Stimulated activated CD4-positive, alpha-beta T cell treated with anti-CD3 and anti-CD28 coated beads, Interleukin-15, amount 100 ng/mL, for 1 hour (primary cell): ENCODE measurements at places on chromosomes 5 and 9.

DNA sequence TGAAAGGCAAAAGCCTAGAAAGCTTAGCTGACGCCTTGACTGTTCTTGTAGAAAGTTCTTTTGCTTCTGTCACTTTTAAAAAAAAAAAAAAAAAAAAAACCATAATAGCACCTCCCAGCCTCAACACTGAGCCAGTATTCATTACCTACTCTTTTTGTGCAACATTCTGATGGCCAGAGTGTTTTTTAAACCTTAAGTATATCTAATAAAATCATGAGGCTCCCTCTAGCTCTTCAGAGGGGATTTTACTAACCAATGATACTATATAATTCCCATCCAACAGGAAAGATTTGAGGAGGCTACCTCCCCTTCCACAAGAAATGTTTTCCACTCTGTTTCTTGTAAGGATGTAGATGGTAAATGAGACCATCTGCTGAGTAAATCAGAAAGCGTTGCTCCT, 3.9 kb downstream of the BNC2 start:
- no peak for DNase-seq

- DNase-seq = no peak
Observed at GRCh38 chr9:129570450-129571297, 50.2 kb downstream of the C9orf50 start.

- no peak for DNase-seq
Observed at GRCh38 chr9:6195714-6196360, 19.8 kb upstream of the IL33 start.

DNA sequence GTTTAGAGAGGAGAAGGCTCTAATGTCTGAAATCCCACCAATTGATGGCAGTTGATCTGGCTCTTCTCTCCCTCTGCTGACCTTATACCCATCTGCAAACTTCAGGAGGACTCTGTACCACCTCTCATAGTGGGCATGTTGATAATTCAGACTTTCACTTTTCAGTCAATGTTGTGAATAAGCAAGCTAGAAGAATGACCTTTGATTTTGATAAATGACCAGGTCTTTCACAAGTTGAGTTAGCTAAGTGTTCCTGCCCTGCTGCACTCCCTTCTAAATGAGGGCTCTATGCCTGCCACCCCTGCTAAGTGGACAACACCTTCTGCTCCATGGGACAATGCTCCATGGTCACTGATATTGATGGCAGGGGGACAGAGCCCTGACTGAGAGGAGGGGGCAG, 74.7 kb downstream of the SPRY4 start:
- DNase-seq = no peak

DNA sequence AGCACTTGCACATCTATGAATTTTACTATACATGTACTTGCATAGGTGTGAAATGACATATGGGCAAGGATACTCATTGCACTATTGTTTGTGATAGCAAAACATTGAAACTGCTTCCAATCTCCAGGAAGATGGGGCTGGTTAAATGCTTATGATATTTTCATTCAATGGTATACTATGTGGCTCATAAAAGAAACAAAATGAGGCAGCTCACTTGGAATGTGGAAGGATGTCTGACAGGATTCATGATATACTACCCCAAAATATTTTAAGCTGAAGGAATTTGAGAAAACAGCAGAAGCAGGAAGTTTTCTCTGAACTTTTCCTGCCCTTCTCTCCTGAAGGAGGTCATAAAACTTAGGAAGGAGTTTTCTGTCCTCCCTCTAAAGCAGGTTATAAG, 99.6 kb upstream of the CAST start:
- no peak for DNase-seq

GRCh38 chr5:136213919-136214493, 21.0 kb upstream of the SMIM32 start:
- DNase-seq = no peak

- DNase-seq = no peak
Observed at GRCh38 chr5:14306329-14306815, 163.2 kb downstream of the TRIO start.

DNA sequence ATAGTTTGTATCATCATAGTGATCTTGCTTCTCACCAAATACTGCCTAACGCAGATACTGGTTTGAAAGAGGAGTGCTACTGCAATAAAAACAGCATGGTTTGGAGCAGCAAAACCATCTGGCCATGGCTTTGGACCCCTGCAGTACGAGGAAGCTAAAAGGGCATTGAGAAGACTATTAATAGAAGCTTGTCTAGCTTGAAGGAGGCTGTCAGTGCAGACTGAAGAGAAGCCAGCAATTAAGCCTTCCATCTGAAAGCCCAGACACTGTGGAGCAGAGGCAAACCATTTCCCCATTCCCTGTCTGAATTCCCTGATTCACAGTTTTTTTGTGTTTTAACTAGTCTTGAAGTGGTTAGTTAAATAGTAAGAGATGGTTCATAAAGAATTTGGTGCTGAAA, 281.6 kb downstream of the PTPRD start:
- no peak for DNase-seq

- no peak for DNase-seq
Observed at GRCh38 chr9:109372246-109372645, 51.4 kb upstream of the EPB41L4B start.

- no peak for DNase-seq
Observed at GRCh38 chr9:114163517-114163951, 8.2 kb downstream of the COL27A1 start.

DNA sequence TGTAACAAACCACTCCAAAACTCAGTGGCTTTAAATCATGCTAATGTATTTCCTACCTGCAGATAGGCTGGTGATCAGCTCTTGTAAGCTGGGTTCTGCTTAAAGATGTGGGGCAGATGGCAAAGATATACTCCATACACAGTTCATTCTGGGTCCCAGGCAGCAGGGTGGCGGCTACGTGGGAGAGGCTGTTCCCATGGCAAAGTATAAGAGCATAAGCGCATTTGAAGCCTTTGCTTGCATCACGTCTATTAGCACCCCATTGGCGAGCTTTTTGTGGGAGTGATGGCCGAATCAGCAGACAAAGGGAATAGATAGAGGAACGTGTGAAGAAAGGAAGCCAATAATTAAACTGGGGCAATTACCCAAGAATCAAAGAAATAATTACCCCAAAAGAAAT, 523.1 kb downstream of the SPATA31D1 start:
- no peak for DNase-seq

DNA sequence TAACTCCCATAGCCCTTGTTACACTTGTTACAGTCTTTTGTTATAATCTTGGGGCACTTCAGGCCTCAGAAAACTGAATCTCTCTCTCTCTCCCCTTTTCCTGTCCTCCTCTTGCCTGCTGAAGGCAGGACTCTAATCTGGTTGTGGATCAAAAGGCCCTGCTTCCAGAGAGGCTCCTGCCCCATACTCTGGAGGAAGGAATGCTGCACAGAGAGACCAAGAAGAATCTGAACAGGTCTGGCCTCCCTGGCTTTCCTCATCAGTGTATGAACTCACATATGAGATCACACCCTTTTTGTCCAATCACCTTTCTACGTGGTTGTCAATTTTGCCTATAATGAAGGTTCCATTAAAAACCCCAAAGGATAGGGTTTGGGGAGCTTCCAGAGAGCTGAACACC, 26.2 kb upstream of the LVRN start:
- DNase-seq = no peak

DNA sequence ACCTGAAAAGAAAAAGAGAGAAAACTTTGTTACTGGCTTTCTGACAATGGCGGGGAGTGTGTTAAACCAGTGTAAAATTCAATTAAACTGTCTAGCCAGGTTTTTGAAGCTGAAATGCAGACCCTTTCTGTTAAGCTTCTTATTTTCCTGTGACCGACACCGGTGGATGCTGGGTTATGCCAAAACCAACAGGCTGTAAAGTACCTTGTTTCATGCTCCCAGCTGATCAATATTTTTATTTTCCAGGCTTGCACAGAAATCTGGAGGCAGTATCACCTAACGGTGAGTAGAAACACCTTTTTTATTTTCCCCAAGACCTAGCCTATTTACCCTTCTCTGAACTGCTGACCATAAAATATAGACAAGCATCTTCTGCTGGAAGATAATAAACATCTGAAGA, 94.9 kb upstream of the GRHPR start:
- DNase-seq = no peak

GRCh38 chr5:63011158-63011557, 432.5 kb downstream of the LRRC70 start:
- no peak for DNase-seq

DNA sequence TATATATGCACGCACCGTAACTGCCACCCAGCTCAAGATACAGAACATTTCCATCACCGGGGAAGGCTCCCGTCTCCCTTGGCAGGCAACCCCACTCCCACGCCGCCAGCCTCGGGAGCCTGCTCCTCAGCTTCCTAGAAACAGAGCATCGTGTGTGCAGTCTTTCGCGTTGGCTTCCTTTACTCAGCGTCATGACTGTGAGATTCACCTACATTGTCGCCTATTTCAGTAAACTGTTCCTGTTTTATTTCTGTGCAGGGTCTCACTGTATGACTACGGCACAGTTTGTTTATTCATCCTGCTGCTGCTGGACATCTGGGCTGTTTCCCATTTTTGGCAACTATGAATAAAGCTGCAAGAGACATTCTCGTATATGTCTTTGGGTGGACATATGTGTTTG, 90.7 kb downstream of the STK10 start:
- DNase-seq = no peak
